Activated naive CD4-positive, alpha-beta T cell (primary cell): ENCODE measurements at places on chromosomes 3 and 15.

DNA sequence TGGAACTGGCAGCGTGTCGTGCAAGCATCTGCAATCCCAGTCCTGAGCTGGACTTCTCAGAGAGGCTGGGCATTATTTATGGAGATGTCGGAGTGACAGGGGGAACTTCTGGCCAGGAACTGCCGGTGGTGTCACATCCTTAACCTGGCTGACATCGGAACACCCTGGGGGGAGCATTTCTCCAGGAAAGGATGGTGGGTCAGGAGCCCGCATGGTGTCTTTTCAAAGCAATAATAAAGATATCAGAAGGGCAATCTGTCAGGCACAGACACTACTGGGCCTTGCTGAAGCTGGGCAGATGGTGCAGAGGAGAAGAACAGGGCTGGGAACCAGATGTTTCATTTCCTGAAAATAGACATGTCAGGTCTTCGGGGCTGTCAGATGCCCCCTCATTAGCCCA, 133.5 kb downstream of the WNT7A start:
- DNase-seq: no peak

- DNase-seq: no peak
Measured at GRCh38 chr15:58388211-58388610, 43.6 kb upstream of the LIPC start.

DNA sequence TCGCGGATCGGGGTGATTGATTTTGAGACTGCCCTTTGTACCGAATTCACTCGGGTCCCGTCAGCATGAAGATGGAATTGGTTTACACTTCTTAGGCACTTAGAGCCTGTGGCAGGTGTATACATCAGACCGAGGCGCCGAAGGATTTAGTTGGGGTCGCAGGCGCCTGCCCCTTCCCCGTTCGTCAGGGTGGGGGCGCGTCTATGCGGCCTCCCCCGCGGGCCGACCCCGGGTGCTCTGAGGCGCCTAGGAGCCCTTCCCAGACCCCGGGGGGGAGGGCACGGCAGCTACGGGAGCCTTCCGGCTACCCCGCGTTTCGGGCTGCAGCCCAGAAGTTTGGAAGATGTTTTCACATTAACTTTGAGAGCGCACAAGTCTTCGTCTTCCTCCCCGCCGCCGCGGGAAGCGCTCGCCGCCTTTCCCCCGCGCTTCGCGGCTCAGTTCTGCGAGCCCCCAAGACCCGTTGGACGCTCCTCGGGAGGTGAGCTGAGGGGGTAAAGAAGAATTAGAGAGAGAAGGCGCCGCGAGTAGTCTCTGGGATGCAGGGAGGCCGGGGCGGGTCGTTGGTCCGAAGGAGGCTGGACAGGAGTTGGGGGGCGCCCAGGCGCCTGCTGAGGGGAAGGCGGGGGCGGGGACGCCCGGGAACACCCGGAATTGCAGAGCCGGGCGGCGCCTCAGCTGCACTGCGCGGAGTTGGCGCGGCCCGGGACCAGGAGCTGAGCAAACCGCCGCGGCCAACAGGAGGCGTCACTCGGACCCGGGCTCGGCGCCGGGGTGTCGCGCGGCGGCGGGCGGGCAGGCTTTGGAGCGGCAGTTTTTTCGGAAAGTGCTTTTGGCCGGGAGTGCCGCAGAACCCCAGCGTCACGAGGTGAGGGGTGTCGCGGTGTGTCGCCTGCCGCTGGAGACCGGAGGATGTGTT, 780 bp downstream of the TIPARP start:
- peak; percentile 42 for DNase-seq

DNA sequence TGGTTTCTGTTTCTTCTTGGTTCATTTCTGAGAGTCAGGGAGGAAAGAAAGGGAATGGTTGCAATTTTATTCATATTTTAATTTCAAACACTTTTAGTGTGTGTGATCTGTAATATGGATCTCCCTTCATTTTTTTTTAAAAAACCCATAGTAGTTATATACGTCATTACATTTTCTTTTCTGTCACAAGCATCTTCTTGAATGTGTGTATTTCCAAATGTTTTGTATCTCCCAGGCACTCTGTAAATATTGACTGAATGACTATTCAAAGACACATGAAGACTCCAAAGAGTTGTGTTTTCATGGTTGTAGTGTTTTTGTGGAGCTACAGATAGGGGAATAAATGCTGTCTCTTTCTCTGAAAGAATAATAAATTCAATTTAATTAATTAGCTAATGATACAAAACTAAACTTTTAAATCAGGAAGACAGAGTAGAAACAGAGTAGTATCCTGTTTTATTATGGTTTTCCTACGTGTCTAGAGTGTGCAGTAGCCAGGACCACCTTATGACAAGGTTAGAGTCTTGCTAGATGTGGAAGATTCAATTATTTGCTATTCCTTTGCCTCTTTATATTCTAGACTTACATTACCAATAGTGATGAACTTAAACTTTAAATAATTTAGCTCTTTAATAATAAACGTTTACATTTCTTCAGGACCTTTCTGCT, 35.5 kb downstream of the NECTIN3 start:
- DNase-seq: no peak

- DNase-seq: no peak
Measured at GRCh38 chr3:123587401-123587800, 2.5 kb upstream of the HACD2 start.

GRCh38 chr3:194785315-194785714, 99.6 kb downstream of the FAM43A start:
- no peak for DNase-seq

DNA sequence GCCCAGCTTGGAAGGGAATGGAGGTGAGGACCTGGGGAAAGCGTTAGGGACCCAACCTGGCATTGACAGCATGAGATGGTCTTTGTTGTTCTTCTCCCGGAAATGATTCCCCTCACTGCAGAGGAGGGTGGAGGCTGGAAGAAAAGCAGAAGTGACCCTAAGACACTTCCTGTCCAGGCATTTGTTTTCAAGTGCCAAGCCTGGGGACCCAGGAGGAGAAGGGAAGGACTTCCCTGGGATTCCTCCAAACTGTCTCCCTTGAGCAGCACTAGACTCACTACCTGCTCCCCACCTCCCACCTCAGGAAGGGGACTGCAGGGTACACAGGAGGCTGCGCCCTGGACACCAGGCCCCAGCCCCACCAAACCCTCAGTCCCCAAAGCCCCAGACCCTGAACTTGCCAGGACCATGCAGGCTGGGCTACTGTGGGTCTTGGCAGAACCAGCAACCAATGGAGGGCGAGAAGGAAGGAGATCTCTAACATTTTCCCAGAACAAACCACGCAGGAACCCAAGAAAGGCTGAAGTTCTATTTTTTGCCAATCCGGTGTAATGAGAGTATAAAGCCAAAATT, 9.8 kb upstream of the VIPR1 start:
- DNase-seq: no peak

DNA sequence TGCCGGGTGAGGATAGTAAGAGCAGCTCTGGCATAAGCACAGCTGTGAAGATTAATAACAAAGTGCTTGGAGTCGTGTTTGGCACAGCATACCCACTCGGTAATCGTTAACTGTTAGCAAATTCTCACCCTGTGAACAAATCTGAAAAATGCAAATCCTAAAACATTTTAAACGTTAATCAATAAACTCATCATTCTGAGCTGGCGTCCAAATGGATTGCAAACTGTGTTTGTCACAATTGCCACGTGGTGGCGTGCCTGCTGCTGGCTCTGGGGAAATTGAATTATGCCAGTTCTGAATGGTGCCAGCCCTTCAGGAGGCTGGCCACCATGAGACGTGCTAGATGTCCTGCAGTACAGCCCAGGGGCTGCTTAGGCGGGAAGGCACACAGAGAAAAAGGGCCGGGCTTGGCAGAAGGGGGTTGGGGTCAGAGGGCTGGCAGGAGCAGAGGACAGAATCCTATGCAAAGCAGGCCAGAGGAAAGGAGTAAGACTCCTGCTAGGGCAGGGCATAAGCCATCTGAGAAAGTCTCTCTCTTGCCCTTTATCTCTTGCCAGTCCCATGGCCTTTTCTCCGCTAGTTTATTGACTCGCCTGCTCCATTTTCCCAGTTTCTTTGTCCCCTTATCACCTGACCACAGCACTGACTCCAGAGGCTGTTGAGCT, 22.1 kb upstream of the POLG start:
- no peak for DNase-seq

DNA sequence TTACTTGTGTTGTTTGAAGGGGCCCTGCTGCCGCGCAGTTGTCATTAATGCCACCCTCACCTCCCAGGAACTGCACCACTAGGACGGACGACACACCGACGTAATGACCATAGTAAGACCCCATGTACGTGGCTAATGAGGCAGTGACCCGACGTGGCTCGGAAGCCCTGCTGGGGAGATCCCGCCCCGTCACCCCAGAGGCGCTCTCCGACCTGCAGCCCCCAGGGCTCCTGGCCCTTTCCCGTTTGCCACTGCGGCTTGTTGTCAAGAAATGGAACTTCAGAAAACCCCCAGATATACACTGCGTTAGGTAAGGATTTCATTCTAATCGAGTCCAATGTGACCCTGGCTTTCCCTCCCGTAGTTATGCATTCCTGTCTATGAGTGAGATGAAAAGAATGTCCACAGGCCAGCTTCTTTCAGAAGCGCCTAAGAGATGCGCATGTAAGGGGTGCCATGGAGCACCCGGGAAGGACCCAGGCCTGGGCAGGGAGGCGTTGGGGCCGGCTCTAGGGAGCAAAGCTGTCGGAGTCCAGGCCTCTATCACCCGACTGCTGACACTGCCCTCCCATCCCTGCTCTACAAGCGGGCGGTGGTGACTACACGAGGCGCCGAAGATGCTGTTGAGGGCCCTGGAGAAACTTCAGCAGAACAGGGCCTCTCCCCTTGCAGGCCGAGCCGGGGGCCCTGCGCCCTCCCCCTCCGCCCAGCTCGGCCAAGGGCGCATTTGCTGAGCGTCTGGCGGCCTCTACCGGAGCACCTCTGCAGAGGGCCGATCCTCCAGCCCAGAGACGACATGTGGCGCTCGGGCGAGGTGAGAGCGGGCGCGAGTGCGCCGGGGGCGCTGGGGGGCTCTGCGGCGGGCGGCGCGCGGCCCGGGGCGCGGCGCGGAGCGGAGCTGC, at the start of gene GABRA5:
GABRA5 (plus strand) TSS at position 765 of the 902 bp plus-strand sequence. CDS start 2,187 bp downstream, outside the sequence.
- DNase-seq: no peak
